ENCODE measurements at places on chromosomes 4 and X.

DNA sequence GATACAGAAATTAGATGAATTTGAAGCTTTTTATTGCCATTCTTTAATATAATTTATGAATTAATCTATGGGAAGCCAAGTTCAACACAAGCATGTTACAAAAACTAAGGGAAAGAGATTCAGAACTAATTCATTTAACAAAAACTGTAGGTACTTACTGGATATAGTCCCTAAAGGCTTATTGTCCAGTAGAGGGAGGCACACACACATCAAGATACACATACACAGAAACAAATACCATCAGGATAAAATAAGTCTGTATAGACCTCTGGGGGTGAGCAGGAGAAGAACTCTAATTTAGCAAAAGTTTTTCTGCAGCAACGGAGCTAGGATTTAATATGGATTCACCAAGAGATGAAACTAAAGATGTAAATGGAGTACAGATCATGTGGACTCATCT lies 83.0 kb upstream of the IL13RA1 start:
- DNase-seq, result no peak

GRCh38 chr4:1047976-1048772 lies 36.7 kb downstream of the FGFRL1 start:
- peak; percentile 49 for DNase-seq

DNA sequence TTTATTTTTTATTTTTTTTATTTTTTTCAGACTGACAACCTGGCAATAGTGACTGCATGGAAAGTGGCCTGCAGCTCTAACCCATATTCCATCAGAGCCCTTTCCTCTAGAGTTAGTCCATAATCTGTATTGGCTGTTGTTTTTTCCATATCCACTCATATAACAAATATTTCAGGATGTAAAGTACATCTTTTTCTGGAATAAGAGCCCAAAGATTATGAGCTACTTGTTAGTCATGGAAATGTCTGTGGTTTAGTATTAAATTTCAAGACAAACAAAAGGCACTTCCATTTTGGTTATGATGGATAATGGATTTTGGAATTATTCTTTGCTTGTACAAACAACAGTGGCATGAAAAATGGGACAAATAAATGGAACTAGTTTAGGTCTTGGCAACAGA lies 296.0 kb upstream of the HS3ST1 start:
- DNase-seq, result no peak

DNA sequence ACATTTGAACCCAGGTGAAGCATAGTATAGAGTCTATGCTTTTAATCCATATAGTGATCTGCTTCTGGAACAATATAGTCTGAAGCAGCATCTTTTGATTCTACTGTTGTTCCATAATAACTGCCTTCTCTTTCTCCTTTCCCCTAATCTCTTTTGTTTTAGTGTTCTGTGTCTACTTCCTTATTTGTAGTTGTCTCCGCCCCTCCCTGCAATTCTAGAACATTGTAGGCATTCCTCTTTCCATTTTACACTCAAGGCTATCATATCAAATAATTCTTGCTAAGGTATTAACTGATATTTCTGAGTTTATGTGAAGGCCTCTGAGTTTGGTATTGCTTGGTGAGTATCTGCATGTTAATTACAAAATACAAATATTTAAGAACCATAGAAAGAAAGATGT lies 11.6 kb downstream of the BLTP1 start:
- DNase-seq, result no peak

GRCh38 chr4:131644619-131645018 lies 1504.5 kb upstream of the PCDH10 start:
- no peak for DNase-seq

DNA sequence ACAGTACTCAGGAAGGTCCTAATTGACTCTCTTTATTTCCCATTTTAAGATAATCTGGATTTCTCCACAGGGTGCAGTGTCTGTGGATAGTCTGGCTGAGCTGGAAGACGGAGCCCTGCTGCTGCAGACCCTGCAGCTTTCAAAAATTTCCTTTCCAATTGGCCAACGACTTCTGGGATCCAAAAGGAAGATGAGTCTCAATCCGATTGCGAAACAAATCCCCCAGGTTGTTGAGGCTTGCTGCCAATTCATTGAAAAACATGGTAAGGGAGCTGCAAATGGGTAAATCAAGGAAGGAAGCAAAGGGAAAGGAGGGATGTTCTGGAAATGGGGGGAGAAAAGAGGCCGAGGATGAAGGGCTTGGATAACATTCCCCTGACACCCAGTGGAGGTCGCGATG lies 26.0 kb downstream of the ARHGAP36 start:
- no peak for DNase-seq

DNA sequence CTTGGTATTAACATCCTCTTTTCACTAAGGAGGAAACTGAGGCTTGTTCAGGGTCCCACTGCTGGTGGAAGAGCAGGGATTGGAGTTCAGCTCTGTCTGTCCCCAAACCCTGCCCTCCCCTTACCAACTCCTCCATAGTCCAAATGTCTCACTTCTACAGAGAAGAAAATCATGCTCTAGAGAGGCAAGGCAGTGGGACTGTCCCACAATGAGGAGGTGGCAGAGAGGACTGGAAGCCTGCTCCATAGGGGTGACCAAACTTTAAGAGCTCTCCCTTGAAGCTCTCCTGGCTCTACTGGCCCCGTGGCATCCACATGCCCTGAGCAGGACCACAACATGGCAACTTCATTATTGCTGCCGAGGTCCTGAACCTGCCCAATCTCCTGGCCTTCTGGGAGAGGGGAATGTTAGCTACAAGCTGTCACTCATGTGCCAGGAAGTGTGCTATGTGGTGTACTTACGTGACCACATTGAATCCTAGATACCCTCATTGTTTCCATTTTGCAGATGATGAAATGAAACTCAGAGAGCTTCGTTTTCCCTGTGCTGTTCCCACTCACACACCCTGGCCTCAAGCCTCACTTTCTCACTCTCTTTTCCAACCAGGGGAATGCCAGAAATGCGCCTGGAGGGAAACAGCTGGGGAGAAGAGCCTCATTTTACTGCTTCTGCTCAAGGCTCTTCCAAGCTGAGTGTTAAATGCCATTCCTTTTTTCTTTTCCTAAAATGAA lies 71.5 kb downstream of the ANAPC4 start:
- no peak for DNase-seq

DNA sequence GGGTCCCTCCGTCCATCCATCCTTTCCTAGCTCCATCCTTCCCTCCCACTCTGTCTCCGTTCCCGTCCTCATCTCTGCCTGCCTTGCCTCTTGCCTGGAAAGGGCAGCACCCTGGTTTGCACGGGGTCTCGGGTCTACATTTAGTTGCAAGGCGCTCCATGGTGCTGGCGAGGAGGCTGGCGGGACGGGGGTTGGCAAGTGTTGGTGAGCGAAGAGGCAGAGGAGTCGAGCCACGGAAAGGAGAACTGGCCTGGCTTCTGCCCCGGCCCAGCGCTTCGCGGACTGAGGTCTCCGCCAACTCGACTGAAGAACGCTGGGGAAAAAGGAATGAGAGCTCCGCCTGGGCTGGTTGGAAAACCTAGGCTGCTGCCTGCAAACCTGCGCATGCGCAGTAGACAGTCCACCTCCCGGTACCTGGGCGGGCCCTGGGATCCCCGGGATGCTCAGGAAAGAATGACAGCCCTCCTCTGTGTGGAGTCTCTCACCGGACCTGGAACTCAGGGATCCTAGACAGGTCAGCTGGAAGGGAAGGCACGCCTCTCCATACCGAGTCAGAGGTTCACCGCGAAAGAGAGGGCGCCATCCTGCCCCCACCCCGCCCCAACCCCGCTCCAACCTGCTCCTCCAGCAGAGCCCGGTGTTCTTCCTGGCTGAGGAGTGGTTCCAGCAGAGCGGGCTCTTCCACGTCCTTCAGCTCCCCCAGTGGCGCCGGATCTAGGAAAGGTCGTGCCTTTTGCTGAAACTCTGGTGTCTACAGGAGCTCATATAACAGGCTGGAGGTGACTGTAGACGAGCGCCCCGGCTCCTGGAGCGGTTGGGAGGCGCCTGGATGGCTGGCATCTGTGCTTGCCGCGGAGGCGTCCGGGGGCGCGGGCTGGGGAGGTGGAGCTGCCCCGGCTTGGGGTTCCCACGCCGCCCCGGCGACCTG lies 6.0 kb downstream of the FRG2 start:
- DNase-seq, result peak; percentile 75

DNA sequence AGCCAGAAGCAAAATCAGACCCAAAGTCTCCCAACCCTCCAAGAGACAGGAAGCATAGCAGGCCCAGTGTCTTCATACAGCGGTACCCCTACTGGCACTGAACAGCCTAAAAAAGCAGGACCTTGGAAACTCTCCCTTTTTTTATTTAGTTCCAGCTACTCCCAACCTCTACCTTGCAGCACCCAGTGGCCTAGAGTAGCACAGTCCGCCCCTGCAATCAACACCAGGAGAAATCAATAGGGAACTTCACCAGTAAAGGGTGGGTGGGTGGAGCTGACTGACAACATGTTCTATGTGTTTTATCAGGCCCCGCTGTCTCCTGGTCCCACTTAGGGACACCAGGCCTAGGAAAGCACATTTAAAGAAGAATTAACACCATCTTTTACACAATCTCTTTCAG lies 378.5 kb upstream of the CT83 start:
- no peak for DNase-seq

GRCh38 chrX:6674734-6675133 lies 139.8 kb upstream of the VCX3A start:
- DNase-seq, result no peak

GRCh38 chr4:63983224-63983623 lies 426.0 kb downstream of the TECRL start:
- no peak for DNase-seq

DNA sequence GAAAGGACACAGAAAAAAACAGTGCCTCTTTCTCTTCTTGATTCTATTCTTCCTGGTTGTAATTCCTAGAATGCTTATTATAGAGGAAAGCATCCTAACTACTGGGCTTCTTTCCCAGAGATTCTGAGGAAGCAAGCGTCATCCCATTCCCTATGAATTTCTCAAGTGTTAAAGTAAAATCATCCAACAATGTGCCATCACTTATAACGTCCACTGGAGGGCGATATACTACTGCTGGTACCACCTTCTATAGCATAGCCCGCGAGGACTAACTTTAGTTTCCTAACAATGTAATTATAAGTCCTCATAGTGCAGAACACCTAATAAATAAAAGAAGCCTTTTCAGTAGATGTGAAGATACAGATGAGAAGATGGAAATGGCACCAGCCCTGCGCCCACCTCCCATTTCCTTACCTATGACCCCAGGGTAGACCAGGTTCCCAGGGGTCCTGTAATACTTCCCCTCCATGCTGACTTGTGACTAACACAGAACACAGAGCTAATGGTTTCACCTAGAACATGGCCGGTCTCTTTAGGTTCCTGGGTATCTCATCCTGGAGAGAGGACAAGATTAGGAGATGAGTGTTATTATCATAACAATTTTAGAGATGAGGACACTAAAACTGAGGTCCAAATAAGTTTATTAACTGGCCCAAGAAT lies 4.2 kb downstream of the CENPVL3 start:
- no peak for DNase-seq

GRCh38 chrX:45628041-45628440 lies 427.4 kb upstream of the DIPK2B start:
- no peak for DNase-seq

- DNase-seq, result no peak
These were observed 277.8 kb downstream of the GABRG1 start for GRCh38 chr4:45846016-45846415.

DNA sequence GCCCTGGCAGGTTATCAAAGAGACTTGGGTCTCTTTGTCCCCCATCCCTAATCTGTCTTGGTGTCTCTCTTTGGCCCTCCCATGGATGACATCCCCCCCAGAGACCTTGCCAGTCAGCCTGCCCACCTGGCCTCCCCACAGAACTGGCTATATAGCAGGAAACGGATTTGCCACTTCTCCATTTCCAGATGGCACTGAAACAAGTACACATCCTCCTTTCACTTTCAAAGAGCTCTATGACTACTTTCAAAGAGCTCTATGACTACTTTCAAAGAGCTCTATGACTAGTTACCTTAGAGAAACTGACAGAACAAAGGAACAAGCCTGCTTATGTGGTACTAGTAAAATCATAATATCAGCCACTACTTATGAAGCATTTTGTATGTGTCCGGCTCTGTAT lies 175.3 kb downstream of the MAML3 start:
- no peak for DNase-seq

DNA sequence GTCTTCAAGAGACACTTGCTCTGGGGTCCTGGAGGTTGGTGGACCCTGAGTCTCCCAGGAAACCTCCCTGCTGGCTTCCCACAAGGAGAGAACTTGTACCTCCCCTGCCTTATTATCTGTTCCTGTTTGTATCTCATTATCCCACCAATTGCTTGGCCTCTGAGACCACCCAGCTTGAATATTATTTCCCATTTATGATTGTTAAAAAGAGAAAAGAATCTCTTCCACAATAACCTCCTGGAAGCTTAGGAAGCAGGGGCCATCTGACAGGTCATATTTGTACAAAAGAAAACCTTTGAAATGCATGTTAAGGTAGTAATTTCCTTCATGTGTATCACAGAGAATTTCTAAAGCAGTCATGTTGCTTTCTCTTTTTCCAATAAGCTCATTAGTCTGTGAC lies 239.5 kb downstream of the FBXW7 start:
- DNase-seq, result no peak

DNA sequence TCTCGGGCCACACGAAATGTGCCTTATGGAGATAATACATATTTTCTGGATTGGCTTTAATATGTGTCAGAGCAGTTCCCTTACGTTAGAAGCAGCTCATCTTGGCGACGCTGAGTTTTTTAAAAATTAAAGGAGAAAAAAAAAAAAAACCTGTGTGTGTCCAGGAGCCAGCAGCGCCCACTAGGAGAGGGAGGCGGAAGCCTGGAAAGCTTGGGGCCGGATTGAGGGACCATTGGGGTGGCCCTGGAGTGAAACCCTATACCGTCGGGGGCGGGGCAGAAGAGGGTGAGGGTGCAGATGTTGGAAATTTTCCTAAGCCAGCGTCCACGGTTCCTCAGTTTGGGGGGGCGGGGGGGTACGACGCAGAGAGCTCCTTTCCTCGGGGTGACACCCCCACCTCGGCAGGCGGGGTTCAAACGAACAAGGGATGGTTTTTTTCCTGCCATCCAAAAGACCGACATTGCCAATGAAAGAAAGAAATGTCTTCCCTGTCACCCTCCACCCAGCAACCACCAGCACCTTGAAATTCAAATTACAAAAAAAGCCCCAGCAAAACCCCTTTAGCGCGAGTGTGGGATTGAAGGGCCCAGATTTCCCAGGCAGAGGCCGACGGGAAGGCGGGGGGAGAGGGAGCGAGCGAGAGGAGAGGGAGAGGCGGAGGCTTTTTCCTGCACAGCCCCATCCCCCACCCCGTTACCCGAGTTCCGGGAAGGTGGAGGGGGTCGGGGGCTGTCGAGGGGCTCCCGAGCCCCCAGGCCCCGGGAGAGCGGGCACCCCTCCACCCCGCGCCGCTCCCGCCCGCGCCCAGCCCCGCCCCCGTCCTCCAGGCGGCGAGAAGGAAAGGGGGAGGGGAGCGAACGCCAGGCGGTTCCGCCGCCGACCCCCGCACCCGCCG lies 859 bp downstream of the SMARCA1 start:
- DNase-seq, result no peak

DNA sequence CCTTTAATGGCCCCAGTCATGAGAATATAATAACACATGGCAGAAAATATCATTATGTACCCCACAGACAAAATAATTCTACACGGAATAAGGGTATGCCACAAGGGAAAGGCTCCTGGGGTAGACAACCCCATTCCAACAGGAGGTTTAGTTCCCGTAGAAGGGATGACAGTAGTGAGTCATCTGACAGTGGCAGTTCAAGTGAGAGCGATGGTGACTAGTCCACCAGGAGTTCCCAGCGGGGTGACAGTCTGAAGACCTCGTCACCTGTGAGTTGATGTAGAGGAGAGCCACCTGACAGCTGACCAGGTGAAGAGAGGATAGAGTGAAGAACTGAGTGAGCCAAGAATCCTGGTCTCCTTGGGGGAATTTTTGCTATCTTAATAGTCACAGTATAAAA lies 13.5 kb downstream of the MEPE start:
- no peak for DNase-seq
